ENCODE measurements at places on chromosomes 11 and 22. TPM values are rescaled to one million over a fixed set of nuclear protein-coding genes. Genes with fewer than 3 reads are reported as not detected.

DNA sequence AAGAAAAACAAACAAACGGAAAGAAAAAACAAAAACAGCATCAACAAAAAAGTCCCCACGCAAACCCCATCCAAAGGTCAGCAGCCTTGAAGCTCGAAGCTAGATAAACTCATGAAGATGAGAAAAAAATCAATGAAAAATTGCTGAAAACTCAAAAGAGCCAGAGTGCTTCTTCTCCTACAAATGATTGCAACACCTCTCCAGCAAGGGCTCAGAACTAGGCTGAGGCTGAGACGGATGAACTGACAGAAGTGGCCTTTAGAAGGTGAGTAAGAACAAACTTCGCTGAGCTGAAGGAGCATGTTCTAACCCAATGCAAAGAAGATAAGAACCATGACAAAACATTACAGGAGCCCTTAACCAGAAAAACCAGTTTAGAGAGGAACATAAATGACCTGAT is 18.4 kb upstream of the FTH1 start:
- H3K36me3 ChIP-seq, result no peaks in the 10 kb centered on the region
- no peaks in the 10 kb centered on the region for H3K27me3 ChIP-seq
- no peak overlapping the region for H3K4me3 ChIP-seq
- no peak overlapping the region for H3K27ac ChIP-seq
- no peak for DNase-seq
- no peaks in the 10 kb centered on the region for H3K4me1 ChIP-seq

GRCh38 chr11:84993386-84993785 is 633.8 kb downstream of the DLG2 start:
- DNase-seq, result no peak
- no peaks in the 10 kb centered on the region for H3K4me1 ChIP-seq
- no peaks in the 10 kb centered on the region for H3K36me3 ChIP-seq
- no peaks in the 10 kb centered on the region for H3K27me3 ChIP-seq

DNA sequence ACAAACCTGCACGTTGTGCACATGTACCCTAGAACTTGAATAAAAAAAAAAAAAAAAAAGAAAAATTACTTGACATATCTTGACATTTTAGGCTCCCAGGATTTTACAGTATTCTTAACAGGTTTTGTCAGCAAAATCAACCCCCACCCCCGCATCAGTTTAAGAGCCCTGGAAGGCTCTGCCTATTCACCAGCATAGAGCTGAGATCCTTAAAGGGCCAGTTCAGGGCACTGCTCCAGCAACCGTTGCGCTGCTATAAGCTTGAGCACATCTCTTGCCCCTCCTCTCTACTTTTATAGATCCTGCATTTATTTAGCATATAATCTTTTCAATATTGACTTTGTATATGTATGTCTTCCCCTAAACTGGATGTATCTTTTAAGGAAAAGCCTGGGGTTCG is 697 bp upstream of the PAFAH1B2 start:
- H3K27ac ChIP-seq, result peak overlapping the region; percentile 88
- H3K4me1 ChIP-seq, result peaks cover 12% of the 10 kb centered on the region
- peak overlapping the region; percentile 89 for H3K4me3 ChIP-seq
- peak; percentile 79 for DNase-seq

- no peaks in the 10 kb centered on the region for H3K4me1 ChIP-seq
- peaks cover 55% of the 10 kb centered on the region for H3K36me3 ChIP-seq
- peak overlapping the region; percentile 90 for H3K4me3 ChIP-seq
- no peaks in the 10 kb centered on the region for H3K27me3 ChIP-seq
- DNase-seq, result no peak
- H3K27ac ChIP-seq, result peak overlapping the region; percentile 95
Measured at GRCh38 chr11:9386901-9387300, 2.4 kb downstream of the IPO7 start.

DNA sequence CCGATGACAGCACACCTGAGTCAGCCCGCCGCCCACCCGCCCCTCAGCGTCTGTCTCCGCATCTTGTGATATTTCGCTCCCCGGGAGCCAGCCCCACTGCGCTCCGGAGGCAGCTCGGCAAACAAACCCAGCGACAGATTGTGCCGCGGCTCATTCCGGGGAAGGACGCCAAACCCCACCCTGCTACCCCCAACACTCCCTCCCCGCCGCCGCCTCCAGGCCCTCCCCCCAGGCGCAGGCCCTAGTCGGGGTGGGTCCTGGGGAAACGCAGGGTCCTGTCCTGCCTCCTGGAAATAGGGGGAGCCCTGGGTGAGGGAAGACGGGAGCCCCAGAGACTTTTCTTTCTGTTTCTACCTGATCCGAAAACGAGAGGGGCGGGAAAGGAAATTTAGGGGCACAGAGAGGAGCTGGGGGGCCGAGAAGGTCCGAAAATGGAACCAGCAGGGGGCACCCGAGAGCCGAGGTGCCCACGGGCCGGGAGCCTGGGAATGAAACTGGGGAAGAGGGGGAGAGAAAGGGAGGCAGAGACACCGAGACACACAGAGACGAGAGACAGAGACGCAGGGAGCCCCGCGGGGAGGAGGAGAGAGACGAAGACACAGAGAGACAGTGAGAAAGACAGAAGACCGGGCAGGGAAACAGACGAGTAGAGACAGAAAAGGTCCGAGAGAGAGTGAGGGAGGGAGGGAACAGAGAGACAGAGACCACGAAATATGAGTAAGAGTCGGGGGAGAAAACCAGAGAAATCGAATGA is 1.7 kb upstream of the RTN4RL2 start:
- DNase-seq, result peak; percentile 71
- H3K27ac ChIP-seq, result no peak overlapping the region
- no peaks in the 10 kb centered on the region for H3K36me3 ChIP-seq
- H3K4me3 ChIP-seq, result peak overlapping the region; percentile 31
- peaks cover 50% of the 10 kb centered on the region for H3K4me1 ChIP-seq

DNA sequence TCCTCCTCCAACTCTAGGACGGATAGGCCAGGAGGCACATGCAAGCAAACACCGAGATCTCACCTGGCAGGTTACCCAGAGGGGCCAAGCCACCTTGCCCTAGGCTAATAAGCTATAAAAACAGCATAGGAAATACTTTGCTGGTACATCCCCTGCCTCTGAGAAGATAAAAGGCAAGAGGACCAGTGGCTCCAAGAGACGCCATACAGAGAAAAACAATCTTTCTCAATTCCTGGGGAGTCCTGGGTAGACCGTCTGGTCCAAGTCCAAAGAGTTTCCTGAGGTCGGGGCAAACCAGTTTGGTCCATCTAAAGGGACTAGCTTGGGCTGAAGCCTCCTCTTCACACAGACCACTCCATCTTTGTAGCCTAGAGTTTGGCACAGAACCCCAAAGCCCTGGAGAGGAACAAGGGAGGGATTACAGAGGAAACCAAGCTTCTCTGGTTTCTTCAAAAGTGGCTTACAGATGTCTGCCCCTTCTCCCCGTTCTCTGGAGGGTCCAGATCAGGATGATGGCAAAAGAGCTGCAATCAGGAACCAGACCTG is 40.4 kb downstream of the NUMA1 start:
- H3K27ac ChIP-seq, result peak overlapping the region; percentile 78
- peaks cover 16% of the 10 kb centered on the region for H3K36me3 ChIP-seq
- H3K4me3 ChIP-seq, result no peak overlapping the region
- DNase-seq, result no peak
- no peaks in the 10 kb centered on the region for H3K27me3 ChIP-seq

DNA sequence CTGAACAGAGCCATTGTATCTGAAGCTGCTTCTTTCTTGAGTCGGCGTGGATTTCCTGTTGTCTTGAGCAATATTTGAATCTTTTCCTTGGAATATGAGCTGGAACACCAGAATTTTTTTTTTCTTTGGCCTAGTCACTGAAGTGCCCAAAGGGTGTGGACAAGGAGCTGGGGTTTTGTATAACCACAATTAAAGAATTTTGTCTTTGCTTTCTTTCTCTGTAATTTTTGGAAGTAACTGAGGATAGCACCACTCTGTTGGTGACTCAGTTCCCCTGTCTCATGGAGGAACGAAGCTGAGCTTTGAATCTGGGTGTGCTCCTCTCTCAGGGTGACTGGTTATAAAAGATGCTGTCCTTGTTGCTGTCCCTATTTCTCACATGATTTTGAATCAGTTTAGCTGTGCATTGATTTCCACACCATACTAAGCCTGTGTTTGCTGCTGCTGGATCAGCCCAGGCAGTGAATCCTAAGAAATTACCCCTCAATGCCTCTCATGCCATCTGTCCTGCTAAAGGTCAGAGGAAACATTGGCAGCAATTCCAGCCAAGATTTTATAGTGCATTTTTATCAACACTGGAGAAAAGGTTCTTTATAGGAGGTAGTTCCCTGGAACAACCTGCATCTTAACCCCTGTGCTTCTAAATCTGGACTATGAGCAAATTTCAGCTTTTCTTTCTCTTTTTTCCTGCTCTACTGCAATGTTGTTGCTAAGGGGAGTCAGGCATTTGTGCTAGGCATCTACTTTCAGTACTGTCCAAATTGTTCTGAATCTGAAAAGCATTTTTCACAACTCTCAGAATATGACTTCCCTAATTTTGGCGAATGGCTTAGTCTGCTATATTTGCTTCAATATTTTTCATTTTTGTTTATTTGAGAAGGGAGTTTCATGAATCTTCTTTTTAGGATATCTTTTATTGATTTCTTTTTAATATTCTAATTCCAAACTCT is 540.8 kb downstream of the SOX6 start:
- DNase-seq, result no peak
- H3K27me3 ChIP-seq, result no peaks in the 10 kb centered on the region
- H3K27ac ChIP-seq, result no peak overlapping the region

GRCh38 chr22:28992565-28993356 is 68.9 kb downstream of the C22orf31 start:
- no peaks in the 10 kb centered on the region for H3K4me1 ChIP-seq
- H3K27ac ChIP-seq, result no peak overlapping the region
- peaks cover 24% of the 10 kb centered on the region for H3K36me3 ChIP-seq
- DNase-seq, result no peak
- no peaks in the 10 kb centered on the region for H3K27me3 ChIP-seq

DNA sequence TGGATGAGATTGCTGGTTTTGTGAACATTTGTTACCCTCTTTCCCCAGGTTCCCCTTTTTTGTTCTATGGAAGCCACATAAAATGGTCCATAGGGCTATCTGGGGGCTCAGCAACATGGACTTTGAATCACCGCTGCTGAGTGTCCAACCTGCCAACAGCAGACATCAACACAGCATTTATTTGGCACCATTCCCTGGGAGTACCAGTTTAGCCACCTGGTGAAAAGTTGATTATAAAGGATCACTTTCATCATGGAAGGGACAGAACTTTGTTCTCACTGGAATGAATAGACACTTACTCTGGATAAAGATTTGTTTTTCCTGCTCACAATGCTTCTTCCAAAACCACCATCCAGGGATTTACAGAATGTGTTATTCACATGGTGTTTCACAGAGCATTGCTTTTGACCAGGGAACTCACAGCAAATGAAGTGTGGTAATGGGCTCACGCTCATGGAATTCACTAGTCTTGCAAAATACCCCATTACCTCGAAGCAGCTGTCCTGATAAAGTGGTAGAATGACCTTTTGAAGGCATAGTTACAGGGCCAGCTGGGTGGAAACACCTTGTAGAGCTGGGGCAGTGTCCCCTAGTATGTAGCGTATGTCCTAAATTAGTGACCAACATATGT is 43.9 kb downstream of the ADM start:
- no peaks in the 10 kb centered on the region for H3K27me3 ChIP-seq
- H3K36me3 ChIP-seq, result no peaks in the 10 kb centered on the region
- peaks cover 7% of the 10 kb centered on the region for H3K4me1 ChIP-seq
- no peak overlapping the region for H3K27ac ChIP-seq

- no peaks in the 10 kb centered on the region for H3K27me3 ChIP-seq
- H3K4me1 ChIP-seq, result no peaks in the 10 kb centered on the region
- no peak for DNase-seq
- no peak overlapping the region for H3K27ac ChIP-seq
Measured at GRCh38 chr11:82776377-82776776, 42.7 kb upstream of the FAM181B start.

DNA sequence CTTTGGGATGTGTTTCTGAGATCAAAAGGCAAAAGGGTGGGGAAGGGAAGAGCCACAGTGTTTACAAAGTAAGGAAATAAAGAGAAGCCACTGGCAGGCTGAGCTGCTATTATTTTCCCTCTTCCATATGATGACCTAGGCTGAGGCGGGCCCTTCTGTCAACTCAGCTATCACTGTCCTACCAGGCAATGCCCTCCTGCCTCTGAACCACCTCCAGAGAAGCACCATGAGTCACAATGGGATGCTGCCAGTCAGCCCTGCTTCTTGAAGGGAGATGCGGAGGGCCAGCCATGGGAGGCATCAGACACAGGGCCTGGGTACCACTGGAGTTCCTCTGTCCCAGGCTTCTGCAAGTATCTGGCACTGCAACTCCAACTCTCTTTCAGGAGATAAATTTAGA is 107.9 kb upstream of the BID start:
- H3K27ac ChIP-seq, result no peak overlapping the region
- no peak overlapping the region for H3K4me3 ChIP-seq
- H3K27me3 ChIP-seq, result no peaks in the 10 kb centered on the region

GRCh38 chr11:121881806-121882205 is 234.2 kb downstream of the BLID start:
- no peaks in the 10 kb centered on the region for H3K4me1 ChIP-seq
- no peaks in the 10 kb centered on the region for H3K27me3 ChIP-seq
- DNase-seq, result no peak
- H3K4me3 ChIP-seq, result no peak overlapping the region

DNA sequence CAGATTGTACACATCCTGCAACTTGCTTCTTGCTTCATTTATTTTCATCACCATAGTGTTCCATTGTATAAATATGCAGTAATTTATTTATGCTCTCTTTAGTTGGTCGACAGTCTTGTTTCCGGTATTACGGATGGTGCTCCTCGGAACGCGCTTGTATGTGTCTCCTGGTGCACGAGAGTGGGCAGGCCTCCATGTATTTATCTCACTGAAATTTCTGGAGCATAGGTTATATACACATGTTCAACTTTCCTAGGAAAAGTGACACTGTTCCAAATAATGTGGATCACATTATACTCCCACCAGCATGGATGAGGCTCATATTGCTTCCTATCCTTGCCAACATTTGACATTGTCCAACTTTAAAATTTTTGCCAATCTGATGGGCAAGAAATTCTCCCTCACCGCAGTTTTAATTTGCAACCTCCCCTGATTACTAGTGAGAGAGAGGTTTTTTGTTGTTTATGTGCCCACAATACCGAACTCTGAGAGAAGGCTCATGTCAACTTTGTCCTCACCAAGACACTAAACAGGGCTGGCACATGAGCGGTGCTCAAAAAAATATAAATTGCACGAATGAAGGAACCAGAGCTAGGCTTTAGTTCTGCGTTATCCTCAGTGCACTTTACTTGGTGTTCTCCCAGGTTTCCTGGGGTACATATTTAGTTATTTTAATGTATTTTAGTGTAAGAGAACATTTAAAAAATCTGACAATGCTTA is 3.8 kb downstream of the CSNK2A3 start:
- H3K27me3 ChIP-seq, result peaks cover 21% of the 10 kb centered on the region
- H3K4me3 ChIP-seq, result no peak overlapping the region

GRCh38 chr11:47483457-47483856 is 34.5 kb upstream of the RAPSN start:
- no peak for DNase-seq
- no peaks in the 10 kb centered on the region for H3K27me3 ChIP-seq
- H3K36me3 ChIP-seq, result peaks cover 89% of the 10 kb centered on the region
- H3K4me3 ChIP-seq, result no peak overlapping the region
- no peak overlapping the region for H3K27ac ChIP-seq
- no peaks in the 10 kb centered on the region for H3K4me1 ChIP-seq

The DLAT gene
- total RNA-seq, result 112 TPM

The POU2F3 gene
- total RNA-seq, result not detected

The ARVCF gene
- total RNA-seq, result 50.6 TPM

The GSTP1 gene
- total RNA-seq, result 1,492 TPM

The ASCL2 gene
- total RNA-seq, result 1.2 TPM

The FTH1 gene
- total RNA-seq, result 1,991 TPM

The MARK2 gene
- total RNA-seq, result 43.5 TPM

The PRR14L gene
- 30.2 TPM for total RNA-seq

The KCNQ1OT1 gene
- 1.7 TPM for total RNA-seq

The CSNK2A3 gene
- total RNA-seq, result 0.60 TPM

The SSH3 gene
- total RNA-seq, result 1.0 TPM
